ENCODE measurements at places on chromosomes 5 and 9.

DNA sequence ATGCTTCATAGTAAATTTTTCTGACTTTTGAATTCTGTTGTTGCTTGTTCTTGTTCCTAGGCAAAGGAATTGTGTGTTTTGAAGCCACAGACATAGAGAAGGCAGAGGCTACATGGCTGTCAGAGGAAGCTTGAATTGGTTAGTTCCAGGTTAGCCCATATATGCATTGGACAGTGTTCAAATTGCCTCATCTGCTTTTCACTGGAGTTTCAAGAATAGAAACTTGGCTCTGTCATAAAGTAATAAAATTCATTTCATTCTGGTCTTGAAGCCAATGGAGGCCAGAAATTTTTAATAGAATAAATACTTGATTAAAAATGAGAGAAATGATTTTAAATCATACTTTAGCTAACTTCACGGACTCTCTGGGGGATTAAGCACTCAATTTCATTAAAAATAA is 178.0 kb downstream of the YIPF5 start:
- DNase-seq = no peak

- no peak for DNase-seq
These were observed 114.1 kb downstream of the PIK3R1 start for GRCh38 chr5:68329554-68330255.

DNA sequence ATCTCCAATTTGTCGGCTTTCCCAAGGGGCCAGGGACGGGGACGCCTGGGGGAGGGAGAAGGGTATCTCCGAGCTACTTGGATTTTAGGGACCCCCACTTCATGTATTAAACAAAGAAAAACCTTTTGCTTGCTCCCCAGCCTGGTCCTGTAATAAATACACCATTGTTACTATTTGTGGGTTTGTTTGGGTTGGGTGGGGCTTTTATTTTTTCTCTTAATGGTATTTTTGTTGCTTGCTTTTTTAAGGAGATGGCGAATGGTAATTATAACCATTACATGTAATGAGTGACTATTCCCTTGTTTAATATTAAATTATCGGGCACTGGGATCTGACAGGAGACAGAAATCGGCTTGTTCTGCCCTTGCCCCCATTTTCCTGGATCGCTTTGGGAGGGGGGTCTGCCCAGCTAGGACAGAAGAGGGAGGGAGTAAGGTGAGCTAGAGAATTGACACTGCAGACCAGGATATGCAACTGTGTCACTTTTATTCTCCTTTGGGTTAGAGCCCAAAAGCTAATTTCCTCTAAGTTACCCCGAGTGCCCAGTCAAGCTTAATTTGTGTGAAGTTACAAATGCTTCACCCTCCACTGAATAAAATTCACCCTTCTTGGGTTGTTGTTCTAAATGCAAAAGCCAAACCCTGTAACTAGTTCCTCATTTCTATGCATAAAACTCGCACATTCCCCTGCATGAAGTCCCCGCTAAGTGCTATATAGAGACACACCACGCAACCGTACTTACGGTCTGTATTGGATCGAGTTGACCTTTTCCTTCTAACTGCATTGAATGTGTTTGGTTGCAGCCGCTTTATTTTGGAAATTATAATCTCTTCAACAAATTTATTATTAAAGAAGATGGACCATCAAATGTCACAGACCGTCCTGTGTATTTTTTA is 1.6 kb upstream of the ZNF608 start:
- no peak for DNase-seq

GRCh38 chr9:120383611-120383998 is 196.4 kb downstream of the CDK5RAP2 start:
- no peak for DNase-seq

DNA sequence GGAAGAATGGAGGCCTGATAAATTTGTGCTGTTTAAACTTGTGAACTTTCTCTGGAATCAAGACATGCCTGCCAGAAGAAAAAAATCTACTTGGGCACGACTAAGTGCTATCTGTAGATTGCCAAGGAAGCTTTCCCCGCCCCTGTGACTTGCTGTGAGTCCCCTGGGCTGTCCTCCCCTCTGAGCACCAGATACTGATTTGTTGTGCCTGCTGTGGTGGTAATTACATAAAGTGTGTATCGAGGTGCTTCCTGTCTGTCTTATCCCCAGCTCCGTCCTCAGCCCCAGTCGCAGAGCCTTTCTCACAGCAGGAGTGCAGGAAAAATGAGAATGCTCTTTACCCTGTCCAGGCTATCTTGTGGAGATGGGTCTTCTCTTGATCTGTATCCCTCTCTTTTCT is 53.9 kb downstream of the TRIO start:
- DNase-seq = no peak

- DNase-seq = no peak
These were observed 71.4 kb upstream of the CDK20 start for GRCh38 chr9:88045686-88046085.

- DNase-seq = no peak
These were observed 58.5 kb upstream of the S1PR3 start for GRCh38 chr9:88932766-88933165.

DNA sequence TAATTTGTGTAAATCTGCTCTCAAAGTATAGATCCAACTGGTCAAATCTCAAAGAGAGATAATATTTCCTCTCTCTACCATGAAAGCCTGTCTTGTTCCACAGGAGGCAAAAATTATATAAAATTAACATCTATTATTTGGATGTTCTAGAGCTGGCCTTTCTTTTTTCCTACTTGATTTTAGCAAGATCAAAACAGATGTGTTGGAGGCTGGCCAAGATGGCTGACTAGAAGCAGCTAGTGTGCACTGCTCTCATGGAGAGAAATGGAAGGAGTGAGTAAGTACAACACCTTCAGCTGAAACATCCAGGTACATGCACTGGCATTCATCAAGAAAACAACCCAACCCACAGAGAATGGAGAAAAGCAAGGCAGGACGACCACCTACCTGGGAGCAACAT is 298.6 kb upstream of the SLC24A2 start:
- no peak for DNase-seq

- no peak for DNase-seq
These were observed 480.0 kb downstream of the NR2F1-AS1 start for GRCh38 chr5:93100976-93101375.
